ENCODE measurements at places on chromosomes 11 and 22.

- DNase-seq = no peak
Measured at GRCh38 chr11:55793321-55793720, 2.0 kb upstream of the OR5D14 start.

GRCh38 chr11:65102142-65103095 lies 6.4 kb downstream of the VPS51 start:
- no peak for DNase-seq

DNA sequence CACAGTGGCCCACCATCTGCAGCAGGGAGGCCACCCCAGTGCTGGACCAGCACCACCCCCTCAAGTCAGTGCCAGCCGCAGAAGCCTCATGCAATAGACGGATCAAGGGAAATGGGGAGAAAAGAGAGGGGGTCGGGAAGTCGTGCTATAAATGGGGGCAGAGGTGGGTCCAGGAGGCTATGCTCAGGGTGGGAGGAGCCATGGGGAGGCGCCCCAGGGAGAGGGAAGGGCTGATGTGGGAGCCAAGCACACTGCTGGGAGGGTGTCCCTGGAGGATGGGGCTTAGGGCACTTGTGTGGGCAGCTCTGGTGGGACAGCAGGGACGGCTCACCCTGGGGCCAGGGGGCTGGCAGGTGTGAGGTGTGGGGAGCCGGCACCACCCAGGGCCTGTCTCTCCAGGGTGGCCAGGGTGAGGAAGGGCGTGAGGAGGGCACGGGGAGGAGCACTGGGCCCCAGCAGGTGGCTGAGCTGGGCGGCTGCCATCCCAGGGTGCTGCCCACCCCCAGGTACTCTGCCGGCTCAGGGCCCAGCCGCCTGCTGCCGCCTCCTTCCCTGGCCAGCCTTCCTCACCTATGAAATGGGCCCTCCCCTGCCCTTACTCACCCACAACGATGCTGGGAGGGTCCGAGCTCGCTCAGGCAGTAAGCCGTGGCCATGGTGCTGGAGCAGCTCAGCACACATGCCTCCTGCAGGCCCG lies 18.0 kb downstream of the PHLDA2 start:
- DNase-seq = no peak

- no peak for DNase-seq
Measured at GRCh38 chr11:12397931-12398334, 20.6 kb downstream of the PARVA start.

Measured in GM12892 (cell line).